NB4 (cell line): ENCODE measurements at places on chromosomes 12 and 14.

DNA sequence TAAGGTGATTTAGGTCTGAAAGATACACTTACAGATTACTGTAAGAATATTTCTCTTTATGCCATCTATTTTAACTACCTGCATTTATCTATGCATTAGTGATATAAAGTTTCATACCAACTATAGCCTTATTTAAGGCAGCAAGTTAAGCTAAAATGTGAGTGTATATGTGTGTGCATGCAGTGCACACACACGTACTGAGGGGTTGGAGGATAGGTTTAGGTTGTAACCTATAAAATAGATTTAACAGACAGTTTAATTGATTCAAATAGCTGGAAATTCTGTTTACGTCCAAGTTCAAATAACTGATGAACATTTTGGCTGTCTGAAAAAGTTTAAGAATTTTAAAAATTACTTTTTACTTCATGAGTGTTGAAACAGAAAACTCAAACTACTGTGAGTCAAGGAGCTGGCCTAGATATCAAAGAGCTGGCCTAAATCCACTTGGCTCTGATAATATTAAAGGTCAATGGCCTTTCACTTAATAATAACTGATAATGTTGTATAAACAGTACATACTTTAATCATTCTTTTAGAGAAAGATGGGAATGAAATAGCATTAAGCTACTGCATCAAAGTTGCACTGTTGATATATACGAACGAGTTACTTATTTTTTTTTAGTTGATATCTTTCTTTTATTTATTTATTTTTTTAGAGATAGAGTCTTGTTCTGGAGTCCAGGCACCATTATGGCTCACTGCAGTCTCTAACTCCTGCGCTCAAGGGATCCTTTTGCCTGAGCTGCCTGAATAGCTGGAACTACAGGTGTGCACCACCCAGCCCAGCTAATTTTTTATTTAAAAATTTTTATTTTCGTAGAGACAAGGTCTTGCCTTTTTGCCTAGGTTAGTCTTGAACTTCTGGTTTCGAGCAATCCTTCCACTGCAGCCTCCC, 13.8 kb upstream of the KCNJ8 start:
- no peak for DNase-seq

GRCh38 chr12:128603573-128604115, 220.1 kb downstream of the SLC15A4 start:
- no peak for DNase-seq

- DNase-seq: no peak
These were observed 85.3 kb upstream of the PAWR start for GRCh38 chr12:79776111-79776510.

DNA sequence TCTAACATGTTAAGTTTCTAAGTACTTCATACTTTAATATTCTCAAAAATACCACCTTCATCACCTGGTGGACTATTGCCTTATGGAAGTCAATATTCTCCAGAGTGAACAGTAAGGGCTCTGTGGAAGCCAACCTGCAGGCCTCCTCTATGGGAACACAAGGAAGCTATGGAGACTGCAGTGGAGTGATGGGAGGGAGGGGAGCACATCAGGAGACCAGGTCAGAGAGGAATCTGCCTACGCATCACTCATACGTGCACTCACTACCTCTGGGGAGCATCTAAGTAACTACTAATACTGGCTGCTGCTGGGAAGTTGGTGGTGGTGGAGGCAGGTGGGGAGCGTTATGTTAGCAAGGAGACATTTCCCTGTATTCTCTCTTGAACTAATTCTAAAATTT, 19.9 kb downstream of the HECTD4 start:
- DNase-seq: no peak

GRCh38 chr14:105241641-105242040, 6.7 kb upstream of the BTBD6 start:
- no peak for DNase-seq

DNA sequence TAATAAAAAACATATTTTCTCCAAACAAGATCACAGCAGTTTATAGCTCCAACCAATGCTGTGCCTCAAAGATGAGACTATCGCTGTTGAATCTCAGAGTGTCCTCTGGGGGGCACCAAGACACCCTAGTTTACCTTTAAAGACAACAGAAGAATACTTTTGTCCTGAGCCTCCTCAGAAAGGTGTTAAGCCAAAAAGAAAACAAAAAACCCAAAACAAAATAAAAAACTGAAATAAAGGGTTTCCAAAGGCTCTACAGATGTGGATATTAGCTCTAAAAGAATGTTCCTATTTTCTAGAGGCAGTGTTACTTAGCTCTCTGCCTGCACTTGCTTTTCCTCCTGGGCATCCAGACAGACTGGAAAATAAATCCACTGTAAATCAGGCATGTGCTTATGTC, 86.9 kb upstream of the TTC7B start:
- DNase-seq: peak; percentile 68

- no peak for DNase-seq
These were observed 24.3 kb downstream of the CFAP54 start for GRCh38 chr12:96513681-96514080.

DNA sequence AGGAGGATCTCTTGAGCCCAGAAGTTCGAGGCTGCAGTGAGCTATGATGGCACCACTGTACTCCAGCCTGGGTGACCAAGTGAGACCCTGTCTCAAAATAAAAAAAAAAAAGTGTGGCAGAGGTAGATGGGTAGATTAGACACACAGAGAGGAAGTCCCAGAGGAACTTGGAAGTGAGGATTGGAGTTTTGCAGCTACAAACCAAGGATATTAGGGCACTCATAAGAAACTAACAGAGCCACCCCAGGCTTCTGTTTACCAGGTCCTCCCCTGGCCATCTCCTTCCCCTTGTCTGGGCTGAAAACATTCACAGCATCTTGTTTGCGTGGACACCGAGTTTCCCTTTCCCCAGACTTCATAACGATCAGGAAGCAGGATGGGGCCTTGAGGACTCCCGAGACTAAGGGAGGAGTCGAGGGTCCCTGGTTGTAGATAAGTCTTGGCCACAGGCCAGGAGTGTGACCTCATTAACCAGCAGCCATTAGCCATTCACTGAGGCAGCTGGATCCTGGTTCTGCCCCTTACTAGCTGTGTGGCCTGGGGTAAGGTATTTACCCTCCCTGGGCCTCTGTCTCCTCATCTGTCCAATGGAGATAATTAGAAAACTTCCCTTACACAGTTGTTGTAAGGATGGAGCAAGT, 2.1 kb downstream of the MAP1LC3B2 start:
- DNase-seq: peak; percentile 40

DNA sequence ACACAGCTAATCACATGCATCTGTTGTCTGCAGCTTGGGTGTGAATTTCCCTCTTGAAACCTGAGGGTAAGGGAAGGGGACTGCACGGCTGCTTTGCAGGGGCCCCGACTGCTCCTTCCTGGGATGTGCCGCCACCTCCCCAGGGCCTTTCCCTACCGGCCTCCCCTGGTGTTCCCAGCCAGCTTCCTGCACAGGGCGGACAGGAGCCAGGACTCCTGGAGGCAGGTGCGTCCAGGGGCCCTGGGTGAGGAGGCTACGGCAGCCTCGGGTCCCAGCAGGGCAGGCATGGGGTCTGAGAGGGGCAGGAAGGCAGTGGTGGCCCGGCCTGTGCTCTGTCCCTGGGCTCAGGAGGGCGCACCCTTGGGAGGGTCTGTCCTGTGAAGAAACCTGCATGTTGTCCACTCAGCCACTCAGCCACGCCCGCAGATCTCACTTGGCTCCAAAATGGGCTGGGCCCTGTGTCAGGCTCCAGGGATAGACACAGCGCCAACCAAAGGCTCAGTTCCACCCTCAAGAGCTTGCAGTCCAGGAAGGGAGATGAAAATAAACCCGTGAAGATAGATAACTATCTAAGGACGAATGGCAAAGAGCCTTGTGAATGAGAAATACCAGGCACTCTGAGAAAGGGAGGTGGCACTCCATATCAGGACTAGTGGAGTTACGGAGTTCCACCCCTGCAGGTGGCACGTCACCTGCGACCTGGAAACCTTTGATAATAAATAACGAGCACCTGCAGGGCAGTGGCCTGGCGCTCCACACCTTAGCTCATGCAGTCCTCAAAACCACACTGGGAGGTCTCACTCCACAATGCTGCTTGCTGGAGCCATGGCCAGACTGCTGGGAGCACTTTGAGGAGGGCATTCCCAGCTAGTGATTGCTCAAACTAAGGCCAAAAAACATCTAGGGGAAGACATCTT, 427.4 kb downstream of the AACS start:
- DNase-seq: no peak

GRCh38 chr14:101351769-101352168, 209.5 kb upstream of the DIO3 start:
- no peak for DNase-seq

- peak; percentile 91 for DNase-seq
These were observed 26.2 kb downstream of the PLXNC1 start for GRCh38 chr12:94174576-94174975.

GRCh38 chr14:52730709-52731111, 744 bp downstream of the STYX start:
- no peak for DNase-seq

- DNase-seq: peak; percentile 67
These were observed 356.9 kb upstream of the STXBP6 start for GRCh38 chr14:25406818-25407217.

- peak; percentile 99 for DNase-seq
These were observed 16.6 kb downstream of the FBRSL1 start for GRCh38 chr12:132506328-132507160.

- no peak for DNase-seq
These were observed 13.8 kb upstream of the YY1 start for GRCh38 chr14:100225169-100225568.

- DNase-seq: peak; percentile 46
These were observed 1.6 kb upstream of the INF2 start for GRCh38 chr14:104687601-104688504.

- DNase-seq: peak; percentile 68
These were observed 43.8 kb downstream of the DDHD1 start for GRCh38 chr14:53109105-53110041.

DNA sequence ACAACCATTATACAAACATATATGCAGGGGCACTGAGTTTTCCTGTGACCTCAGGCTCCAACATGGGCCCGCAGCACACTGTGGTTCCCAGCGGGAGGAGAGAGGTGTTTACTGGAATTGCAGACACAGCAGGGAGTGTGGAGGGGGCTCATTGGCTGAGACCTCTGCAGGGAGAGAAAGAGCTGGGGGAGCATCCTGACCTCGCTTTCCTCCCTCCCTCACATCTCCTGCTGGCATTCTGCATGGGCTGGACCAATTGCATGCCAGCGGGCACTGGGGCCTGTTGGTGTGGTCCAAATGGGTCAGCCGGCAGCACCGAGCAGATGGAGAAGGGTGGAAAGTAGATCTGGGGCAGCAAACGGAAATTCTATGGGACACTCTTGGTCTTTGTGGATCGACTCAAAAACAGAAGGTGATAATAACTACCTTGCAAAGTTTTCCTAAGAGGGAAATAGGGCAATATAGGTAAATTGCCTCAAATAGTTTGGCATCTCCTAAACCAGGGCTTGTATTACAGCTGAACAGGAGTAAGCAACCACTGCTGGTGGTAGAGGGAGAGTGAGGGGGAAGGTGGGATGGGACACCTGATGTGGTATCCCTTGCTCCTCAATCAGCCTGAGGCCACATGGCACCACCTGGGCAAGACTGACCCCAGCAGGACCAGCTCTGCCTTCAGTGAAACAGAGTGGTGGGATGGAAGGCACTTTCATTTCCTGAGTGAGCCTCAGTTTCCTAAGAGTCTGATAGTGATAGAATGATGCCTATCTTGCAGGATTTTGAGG, 86.9 kb downstream of the NTF3 start:
- DNase-seq: no peak

DNA sequence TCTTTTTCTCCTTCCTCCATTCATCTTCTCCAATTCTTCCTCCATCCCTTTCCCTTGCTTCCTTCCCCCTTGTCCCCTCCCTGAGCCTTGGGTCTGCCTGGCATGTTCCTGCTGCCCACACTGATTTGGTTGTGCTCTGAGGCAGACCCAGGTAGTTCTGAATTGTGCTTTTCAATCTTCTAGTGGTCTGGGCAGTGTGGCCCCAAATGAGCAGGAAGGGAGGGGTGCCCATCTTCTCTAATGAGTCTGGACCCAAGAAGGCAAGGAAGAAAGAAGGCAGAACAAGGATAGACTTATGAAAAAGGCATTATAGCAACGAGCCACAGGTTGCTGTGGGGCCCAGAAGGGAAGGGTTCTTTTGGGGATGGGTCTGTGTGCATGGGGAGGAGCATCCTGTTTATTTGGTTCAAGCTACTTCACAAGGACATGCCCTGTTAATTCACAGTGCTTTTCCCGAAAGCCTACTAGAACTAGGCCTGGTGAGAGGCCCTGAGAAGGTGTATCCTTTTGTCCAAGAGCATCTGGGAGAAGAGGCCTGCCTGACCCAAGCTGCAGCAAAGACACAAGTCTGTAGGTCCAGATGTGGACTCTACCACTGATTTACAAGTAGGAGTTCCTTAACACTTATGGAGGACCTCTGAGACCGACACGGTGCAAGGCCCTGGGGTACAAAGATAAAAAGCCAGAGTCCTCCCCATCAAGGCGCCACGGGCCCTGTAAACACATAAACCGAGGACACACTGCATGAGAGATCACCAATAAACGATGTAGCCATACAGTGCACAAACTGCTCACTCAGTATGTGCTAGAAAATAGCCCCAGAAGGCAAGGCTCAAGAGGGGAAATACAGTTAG, 1.1 kb upstream of the SUSD6 start:
- DNase-seq: no peak

DNA sequence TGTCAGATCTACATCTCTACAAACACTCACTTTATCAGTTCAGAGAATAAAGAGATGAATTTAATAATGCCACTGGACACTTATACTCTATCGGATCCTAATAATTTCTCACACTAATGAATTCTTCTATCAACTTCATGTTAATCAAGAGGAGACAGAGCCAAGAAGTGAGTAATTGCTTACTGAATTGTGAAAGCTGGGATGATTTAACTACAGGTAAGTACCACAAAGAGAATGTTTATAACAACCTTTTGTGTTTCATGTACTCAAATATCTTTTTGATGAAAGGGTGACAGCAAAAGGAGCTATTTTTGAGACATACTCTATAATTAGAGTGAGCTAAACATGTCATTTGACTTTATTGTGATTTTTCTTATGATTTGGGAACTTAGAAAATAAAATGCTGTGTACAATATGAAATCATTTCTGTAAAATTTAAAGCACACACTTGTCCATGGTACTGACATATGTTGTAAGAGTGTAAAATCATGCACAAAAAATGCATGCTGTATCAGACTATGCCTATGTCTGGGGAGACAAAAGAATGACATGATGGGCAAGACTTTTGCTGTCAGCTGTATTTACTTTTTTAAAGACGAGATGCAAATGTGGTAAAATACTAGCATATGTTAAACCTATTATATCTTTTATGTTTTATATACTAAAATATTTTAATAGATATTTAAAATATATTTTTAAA, 361.2 kb downstream of the CCER1 start:
- no peak for DNase-seq

- DNase-seq: no peak
These were observed 54.9 kb downstream of the SRGAP1 start for GRCh38 chr12:63899396-63899795.

- no peak for DNase-seq
These were observed 7.8 kb downstream of the PPP2R3C start for GRCh38 chr14:35114036-35114435.
